ENCODE measurements at places on chromosomes 16 and 17. TPM values are rescaled to one million over a fixed set of nuclear protein-coding genes. Genes with fewer than 3 reads are reported as not detected.

- H3K27me3 ChIP-seq, result peaks cover 93% of the 10 kb centered on the region
- H3K4me3 ChIP-seq, result no peak overlapping the region
- H3K36me3 ChIP-seq, result peaks cover 6% of the 10 kb centered on the region
- DNase-seq, result no peak
- peaks cover 30% of the 10 kb centered on the region for H3K4me1 ChIP-seq
Observed at GRCh38 chr17:81405411-81405872, 10.2 kb downstream of the BAHCC1 start.

GRCh38 chr17:81335773-81336157, 40.7 kb upstream of the SLC38A10 start:
- no peaks in the 10 kb centered on the region for H3K27me3 ChIP-seq
- no peak for DNase-seq
- peaks cover 25% of the 10 kb centered on the region for H3K36me3 ChIP-seq
- H3K27ac ChIP-seq, result no peak overlapping the region
- H3K4me3 ChIP-seq, result no peak overlapping the region

DNA sequence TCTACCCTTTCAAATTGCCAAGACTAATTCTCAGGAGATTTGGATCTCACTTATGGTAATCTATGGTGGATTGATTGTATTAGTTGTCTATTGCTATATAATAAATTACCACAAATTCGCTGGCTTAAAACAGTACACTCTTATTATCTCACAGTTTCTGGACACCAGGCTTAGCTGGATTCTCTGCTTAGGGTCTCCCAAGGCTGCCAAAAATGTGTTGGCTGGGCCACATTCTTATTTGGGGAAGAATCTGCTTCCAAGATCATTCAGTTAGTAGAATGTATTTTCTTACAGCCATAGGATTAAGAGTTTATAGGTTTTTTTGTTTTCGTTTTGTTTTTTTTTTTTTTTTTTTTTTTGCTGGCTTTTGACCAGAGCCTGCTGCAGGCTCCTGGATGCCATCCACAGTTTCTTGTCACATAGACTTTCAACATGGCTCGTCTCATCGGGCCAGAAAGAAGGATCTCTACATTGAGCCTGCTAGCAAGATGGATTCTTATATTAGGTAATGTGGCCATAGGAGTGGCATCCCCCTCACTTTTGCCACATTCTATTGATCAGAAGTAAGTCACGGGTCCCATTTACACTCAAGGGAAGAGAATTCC, 415.3 kb downstream of the KIF2B start:
- no peak overlapping the region for H3K4me3 ChIP-seq
- no peak for DNase-seq
- H3K27me3 ChIP-seq, result no peaks in the 10 kb centered on the region
- H3K4me1 ChIP-seq, result no peaks in the 10 kb centered on the region
- H3K36me3 ChIP-seq, result no peaks in the 10 kb centered on the region

GRCh38 chr17:41614098-41614497, 1.5 kb upstream of the KRT16 start:
- H3K4me1 ChIP-seq, result peaks cover 39% of the 10 kb centered on the region
- peaks cover 18% of the 10 kb centered on the region for H3K36me3 ChIP-seq
- H3K27ac ChIP-seq, result no peak overlapping the region
- no peak for DNase-seq

DNA sequence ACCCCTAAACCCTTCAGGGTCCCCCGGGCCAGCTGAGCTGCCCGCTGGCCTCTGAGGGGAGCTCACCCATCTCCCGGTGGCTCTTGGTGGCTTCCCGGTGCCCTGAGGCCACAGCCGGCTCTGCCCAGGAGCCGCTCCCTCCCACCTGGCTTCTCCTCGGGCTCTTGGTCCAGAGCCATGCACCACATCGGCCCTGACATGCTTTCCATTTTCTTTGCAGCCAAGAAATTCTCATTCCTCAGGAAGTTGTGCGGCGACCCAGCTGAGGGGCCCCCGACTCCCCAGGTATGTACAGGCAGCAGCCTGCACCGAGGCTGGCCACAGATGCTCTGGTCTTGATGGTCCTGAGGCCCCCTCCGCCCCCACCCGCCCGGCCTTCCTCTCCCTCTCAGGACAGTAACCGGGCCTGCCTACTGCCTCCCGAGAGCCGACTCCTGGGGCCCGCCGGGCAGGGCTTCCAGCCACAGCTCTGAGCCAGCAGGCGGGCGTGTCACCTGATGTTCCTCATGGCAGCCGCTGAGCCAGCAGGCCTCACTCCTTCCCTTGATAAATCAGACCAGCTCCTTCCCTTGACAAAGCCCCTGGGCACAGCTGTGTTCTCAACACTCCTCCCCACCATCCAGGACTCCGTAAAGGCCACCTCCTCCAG, 28.4 kb upstream of the ZFPM1 start:
- no peak for DNase-seq
- H3K27me3 ChIP-seq, result peaks cover 82% of the 10 kb centered on the region
- H3K36me3 ChIP-seq, result no peaks in the 10 kb centered on the region
- no peaks in the 10 kb centered on the region for H3K4me1 ChIP-seq
- H3K27ac ChIP-seq, result no peak overlapping the region

DNA sequence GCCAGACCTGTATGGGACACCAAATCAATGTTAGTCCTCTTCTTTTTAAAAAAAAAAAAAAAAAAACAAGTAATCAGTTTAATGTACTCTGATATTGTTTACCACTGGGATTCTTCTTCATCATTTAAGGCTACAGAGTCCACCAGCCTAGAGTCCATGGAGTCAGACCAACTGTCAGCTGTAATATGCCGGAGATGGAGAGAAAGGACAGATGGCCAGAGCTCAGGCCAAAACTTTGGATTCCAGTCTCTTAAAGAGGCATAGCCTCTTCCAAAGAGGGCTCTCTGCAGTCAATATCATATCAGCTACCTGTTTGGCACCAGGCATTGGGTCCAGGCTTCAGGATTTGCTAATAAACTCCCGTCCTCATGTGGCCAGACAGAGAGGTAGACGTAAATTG, 469.6 kb upstream of the HSBP1 start:
- no peaks in the 10 kb centered on the region for H3K27me3 ChIP-seq
- H3K36me3 ChIP-seq, result no peaks in the 10 kb centered on the region
- DNase-seq, result no peak

Gene LGALS9B
- 1.5 TPM for total RNA-seq

Gene TBC1D3I
- 3.3 TPM for total RNA-seq
